ENCODE measurements at places on chromosomes 4 and X.

- peak; percentile 88 for DNase-seq
Observed at GRCh38 chr4:1055721-1056590, 44.5 kb downstream of the FGFRL1 start.

GRCh38 chr4:42642101-42642797, 14.7 kb downstream of the ATP8A1 start:
- DNase-seq, result no peak

- DNase-seq, result no peak
Observed at GRCh38 chr4:6345096-6345830, 75.6 kb downstream of the WFS1 start.

- DNase-seq, result no peak
Observed at GRCh38 chrX:49247916-49248811, 12.9 kb downstream of the CCDC22 start.

- no peak for DNase-seq
Observed at GRCh38 chr4:99361268-99361898, 8.8 kb upstream of the ADH1C start.

DNA sequence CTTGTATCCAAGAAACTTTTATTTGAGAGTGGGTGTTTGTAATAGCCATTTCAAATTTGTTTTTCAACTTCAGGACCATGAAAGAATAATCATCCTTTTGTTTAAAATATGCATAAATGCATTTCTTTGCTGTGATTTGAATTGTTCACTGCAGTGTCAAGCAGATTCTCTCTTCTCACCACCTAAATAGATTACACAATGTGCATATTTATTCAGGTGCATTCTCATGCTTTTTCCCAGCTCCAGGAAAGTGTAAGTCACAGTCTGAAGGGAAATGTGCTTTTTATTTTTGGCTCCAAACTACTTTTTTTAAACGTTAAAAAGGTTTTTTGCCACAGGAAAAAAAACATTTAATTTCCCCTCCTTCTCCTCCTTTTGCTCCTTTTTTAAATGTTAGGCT, 17.5 kb downstream of the C4orf33 start:
- DNase-seq, result no peak

DNA sequence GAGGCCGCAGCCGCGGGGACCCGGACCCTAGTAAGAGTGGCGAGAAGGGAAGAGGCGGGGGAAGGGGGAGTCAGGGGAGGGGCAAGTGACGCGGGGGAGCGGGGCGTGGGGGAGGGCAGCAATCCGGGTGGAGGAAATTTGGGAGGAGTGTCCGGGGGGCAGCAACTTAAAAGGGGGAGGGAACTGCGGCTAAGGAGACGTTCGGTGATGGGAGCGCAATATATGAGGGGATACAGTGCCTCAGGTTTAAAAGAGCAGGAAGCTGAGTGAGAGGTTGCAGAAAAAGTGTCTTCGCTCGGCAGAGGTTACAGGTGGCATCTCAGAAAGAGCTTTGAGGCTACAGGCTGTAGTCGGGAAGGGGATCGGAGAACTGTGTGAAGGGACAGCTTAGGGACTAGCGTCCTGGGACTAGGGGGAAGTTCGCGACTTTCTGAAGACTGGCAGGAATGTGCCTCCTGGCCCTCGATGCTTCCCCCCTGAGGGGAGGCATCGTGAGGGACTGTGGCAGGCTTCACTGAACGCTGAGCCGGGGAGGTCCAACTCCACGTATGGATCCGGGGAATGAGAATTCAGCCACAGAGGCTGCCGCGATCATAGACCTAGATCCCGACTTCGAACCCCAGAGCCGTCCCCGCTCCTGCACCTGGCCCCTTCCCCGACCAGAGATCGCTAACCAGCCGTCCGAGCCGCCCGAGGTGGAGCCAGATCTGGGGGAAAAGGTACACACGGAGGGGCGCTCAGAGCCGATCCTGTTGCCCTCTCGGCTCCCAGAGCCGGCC, 519 bp downstream of the FOXO4 start:
- no peak for DNase-seq

DNA sequence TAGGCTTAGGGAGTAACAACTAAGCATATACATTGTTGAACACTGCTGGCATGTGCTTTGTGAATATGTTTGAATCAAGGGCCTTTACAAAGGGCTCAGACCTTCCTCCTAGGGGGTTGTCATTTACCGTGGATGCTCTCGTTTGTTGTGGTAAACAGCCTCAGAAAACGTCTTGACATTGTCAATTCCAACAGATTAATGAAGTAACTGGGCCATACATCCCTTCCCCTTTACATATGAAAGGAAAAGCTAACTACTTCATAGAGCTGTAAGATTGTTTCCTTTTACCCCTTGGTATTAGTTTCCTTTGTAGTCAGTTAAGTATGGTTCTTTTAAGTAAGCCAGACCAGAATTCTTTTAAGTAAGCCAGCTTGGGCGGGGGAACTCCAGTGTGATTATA, 42.9 kb downstream of the FAT4 start:
- DNase-seq, result no peak

- DNase-seq, result no peak
Observed at GRCh38 chr4:156576946-156577345, 394.7 kb downstream of the PDGFC start.

DNA sequence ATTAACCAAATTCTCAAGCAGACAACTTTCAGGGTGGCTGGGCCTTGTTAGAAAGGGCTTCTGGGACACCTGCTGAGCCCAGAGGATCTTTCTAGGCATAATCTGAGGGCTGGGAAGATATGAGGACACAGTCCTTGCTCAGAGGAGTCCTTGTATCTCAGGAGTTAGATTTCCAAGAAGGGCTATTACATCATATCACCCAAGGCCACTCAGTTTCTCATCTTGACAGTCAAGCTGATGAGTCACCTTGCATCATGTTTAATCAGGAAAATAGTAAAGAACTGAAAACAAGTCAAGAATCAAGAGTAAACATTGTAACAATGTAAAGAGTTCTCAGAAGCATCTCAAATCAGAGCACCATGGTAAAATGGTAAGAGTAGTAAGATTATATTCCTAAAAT, 4.0 kb downstream of the PCYT1B start:
- no peak for DNase-seq

- no peak for DNase-seq
Observed at GRCh38 chr4:14529653-14530052, 472.6 kb upstream of the CPEB2 start.

DNA sequence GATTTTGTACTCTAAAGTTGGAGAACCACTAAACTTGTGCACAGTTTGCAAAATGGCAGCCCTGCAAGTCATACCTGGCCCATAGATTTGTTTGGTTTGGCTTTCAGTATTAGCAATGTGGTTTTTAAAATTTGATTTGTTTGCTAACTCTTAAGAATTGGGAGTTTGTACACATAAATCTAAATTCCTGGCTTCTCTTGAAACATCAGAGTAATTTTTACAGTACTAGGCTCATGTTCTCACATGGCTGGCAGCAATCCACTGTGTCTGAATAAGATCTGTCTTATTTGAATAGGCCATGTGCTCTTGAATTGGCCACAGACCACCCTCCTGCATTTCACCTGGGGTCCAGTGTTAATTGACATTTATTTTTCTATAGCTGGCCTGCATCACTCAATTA, 21.3 kb downstream of the DIAPH2 start:
- DNase-seq, result no peak

DNA sequence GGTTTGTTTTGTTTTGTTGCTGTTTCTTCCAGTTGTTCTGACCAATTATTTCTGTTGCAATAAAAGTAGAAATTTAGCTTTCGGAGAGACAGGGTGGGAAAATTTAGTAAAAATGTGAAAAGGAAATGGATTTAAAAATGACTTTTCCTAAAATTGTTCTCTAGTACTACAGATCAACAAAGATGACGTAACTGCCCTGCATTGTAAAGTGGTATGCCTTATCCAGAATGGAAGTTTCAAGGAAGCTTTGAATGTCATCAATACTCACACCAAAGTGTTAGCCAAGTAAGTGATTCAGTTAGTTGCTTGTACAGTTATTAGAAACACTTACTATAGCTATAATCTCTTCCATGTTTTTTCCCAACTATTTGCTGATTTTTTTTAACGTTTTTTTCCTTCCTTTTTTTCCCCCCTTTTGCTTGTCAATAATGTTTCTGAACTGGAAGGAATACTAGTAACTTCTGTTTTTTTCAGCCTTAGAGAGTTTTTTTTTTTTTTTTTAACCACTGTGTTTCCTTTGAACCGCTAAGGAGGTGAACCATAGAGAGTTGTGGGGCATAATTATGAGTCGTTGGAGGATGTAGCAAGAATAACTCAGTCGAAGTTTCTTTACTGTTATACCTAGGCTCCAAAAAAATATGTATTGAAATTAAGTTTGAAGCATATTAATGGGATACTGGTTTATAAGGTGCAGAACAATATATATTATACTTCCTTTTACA, 2.2 kb downstream of the SRP72 start:
- DNase-seq, result no peak

GRCh38 chr4:31682796-31683195, 962.6 kb downstream of the PCDH7 start:
- no peak for DNase-seq

- no peak for DNase-seq
Observed at GRCh38 chr4:41913509-41913908, 21.7 kb upstream of the TMEM33 start.

DNA sequence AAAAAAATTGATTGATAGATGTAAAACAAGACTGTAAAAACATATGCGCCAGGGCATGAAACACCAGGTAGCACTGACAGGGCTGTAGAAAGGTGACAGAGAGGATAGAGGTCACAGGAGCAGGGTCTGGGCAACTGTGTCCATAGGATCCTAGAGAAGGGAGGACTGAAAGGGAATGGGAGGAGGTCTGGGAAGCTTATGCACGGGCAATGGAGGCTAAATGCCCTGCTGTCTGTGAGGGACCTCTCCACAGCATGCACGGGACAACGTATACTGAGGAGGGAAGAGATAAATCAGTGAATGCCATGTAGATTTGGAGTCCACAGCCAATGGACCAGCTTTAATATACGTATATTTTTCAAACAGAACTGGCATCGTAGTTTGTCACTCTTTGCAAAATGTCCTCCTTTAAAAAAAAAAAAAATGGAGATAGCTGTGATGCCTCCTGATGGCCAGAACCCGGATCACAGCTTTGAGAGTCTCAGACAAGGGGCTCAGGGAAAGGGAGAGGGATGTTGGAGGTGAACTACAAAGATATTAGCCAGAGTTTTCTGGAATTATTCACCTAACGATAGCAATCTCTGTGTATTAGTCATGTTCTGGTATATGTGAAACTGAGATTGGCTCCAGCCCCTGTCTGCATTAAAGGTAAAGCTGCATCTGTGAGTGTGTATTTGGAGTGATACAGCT, 16.0 kb downstream of the RAB40A start:
- no peak for DNase-seq

- no peak for DNase-seq
Observed at GRCh38 chrX:85365370-85365995, 14.0 kb downstream of the POF1B start.

GRCh38 chrX:68831405-68832100, 2.7 kb downstream of the EFNB1 start:
- DNase-seq, result no peak

DNA sequence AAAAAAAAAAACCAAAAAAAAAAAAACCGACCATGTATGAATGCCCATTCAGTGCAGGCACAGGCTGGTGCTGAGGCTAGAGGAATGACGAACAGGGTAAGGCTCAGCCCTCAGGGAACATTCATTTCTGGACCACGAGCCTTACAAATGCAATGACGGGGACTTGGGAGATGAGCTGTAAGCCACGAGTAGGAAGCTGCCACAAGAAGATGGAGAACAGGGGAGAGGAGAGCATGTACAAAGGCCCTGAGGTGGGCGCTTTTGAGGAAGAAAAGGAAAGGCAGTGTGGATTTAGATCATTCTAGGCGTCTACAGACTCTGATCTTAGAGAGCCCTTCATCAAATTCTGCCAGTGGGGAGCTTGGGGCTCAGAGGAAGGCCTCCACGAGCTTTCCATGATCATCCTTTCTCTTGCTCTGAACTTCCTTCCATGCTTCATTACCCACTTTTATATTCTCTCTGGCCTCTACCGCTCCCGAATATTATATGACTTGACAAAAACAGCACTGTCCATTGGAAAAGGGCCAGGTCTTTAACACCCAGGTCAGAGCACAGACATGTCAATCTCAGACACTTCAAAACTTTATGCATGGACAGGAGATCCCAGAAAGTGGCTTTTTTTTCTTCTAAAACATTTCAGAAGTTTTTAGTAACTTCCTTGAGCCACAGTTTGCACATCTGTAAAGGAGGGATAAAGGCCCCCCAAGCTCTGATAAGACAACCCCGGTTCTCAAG, 3.3 kb upstream of the ZNF518B start:
- DNase-seq, result no peak

- no peak for DNase-seq
Observed at GRCh38 chrX:123060986-123061385, 123.1 kb upstream of the GRIA3 start.

DNA sequence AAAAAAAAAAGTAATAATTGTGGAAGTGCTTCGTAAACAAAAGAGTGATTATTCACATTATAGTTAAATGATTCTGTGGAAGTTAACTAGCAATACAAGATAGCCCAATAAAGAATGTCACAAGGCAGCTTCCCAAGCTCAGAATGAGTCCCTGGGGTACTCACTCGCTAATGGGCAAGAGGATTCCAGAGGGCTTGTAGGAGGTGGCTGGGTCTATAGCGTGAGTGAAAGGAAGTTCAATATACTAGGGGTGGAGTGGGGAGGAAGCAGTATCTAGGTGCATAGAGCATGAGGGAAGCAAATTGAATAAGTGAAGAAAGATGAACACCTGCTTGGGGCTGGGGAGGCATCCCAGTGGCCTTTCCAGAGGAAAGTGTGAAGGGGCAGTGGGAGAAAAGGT, 42.5 kb downstream of the RTL5 start:
- DNase-seq, result no peak

DNA sequence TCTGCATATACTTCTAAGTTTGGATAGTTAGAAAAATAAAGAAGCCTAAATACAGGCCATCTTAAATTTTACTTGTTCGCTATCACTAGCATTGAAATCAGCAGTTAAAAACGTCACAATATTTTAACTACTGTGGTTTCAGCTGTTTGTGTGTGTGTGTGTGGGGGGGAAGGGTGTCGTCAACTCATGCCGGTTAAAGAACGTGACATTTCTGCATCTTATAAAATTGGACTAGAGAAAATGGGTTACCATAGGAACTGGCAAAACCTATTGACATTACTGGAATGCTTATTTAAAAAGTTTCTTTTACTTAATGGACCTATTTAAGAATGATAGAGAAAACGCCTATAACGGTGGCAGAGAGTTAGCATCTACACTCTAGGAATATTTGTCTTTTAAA, 1.2 kb upstream of the CNKSR2 start:
- DNase-seq, result no peak

GRCh38 chr4:40763228-40763716, 13.5 kb downstream of the NSUN7 start:
- no peak for DNase-seq

GRCh38 chr4:7007944-7008343, 35.2 kb upstream of the TADA2B start:
- DNase-seq, result no peak

GRCh38 chrX:104745152-104745551, 179.2 kb downstream of the IL1RAPL2 start:
- DNase-seq, result no peak

DNA sequence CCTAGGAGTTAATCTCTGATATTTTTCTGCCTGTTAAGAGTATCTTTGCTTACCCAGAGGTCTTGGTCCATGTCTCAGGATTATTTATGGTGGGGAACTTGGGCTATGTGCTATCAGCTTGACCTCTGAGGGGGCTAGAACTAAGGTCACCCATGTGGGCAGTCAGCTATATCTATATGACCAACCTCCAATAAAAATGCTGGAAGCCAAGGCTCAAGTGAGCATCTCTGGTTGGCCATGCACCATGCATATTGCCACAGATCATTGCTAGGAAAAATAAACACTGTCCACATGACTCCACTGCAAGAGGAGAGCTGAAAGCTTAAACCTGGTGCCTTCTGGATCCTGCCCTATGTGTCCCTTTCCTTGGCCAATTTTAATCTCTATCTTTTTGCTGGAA, 196.5 kb upstream of the SLC7A11 start:
- DNase-seq, result no peak
